ENCODE measurements at places on chromosomes 11 and 22. TPM values are rescaled to one million over a fixed set of nuclear protein-coding genes. Genes with fewer than 3 reads are reported as not detected.

OR4A5 gene
- not detected for total RNA-seq

CHST1 gene
- total RNA-seq = 3.8 TPM

FADS1 gene
- total RNA-seq = 115 TPM

CLDN5 gene
- 1.6 TPM for total RNA-seq

HDAC10 gene
- 26.4 TPM for total RNA-seq

DNA sequence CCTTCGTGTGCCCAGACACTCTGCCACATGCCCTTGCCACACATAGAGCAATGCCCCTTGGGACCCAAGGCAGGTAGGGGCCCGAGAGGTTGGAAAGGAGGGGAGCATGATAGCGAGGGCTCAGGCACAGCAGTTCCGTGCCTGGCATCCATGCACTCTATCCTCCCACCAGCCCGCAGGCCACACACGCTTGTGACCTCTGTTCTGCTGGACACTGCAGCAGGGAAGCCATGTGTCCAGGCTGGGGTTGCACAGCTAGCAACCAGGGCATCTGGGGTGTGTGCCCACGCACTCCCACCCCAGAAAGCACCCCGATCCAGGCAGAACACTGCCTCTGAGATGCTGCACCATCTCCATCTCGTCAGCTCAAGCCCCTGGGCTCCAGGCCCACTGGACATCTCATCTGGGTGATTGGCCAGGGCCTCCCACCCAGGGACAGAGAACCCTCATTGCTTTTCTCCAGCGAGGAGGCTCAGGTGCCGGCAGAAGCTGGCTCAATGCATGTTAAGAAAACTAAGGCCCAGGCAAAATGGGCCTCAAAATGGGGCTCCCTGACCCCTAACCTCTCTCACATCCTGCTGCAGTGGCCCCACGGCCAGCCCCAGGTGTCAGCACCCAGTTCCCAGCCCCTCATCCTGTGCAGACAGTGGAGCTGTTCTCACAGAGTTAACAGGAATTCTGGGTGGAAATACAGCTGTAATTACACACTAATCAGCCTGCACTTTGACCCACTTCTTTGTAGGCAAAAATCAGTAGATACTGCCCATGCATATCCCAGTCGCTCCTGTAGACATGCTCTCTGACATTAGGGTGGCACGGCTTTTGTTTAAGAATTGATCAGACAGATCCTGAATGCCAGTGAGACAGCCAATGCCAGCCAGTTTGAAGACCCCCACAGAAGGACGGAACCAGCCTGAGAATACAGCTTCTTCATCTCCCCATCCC, 173.9 kb upstream of the B3GAT1 start:
- no peak for DNase-seq

DNA sequence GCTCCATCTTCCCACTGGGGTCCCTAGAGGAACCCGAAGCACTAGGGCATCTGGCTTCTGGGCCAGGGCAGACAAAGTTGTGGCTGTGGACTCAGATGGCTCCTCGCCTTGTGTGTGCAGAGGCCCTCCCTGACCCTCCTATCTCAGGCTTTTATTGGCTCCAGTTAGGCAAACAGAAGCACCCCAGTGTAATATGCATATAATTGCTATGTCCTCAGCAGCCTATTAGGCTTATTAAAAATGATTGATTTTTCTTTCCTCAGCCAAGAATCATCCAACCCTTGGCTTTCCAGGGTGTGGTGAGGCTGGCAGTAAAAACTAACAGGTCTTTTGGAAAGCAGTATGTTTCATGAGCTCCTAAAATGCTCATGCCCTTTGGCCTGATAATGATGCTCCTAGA, 22.3 kb downstream of the UPB1 start:
- DNase-seq = no peak

DNA sequence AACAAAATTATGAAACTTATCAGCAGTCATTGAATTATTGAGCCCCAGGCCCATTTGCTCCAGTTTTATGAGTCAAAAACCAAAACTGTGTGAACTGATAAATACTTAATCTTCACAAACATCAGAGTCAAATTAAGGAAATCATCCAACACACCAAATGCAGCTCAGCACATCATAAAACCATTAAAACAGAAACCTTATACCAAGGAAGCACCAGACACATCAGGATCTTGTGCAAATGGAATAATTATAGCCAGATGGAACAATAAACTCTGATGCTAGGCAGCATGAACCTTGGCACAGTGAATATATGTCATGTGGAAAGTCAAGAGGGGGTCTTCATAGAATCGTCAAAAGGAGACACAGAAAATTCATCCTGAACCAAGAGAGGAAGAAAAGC, 410.7 kb upstream of the API5 start:
- DNase-seq = no peak

DNA sequence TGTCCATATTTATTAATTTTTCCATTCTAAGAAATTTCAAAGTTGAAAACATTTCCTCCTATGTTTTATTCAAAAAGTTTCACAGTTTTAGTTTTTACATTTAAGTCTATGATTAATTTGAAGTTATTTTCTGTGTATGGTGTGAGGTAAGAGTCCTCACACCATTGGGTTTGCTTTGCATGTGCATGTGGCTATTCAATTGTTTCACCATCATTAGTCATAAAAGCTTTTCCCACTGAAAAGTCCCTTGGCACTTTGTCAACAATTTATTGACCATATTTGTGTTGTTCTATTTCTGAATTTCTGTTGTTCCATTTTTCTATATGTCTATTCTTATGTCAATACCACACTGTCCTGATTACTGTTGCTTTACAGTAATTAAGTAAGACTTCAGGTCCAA, 186.5 kb downstream of the KIF18A start:
- DNase-seq = no peak

GRCh38 chr11:2511421-2512369, 66.9 kb downstream of the KCNQ1 start:
- no peak for DNase-seq

- no peak for DNase-seq
These were observed 31.1 kb downstream of the NECTIN1 start for GRCh38 chr11:119697882-119698281.

- DNase-seq = peak; percentile 43
These were observed 33.3 kb downstream of the AMPD3 start for GRCh38 chr11:10488121-10488933.

- no peak for DNase-seq
These were observed 161.0 kb upstream of the SORL1-AS1 start for GRCh38 chr11:121613724-121614123.

- DNase-seq = no peak
These were observed 66.9 kb upstream of the SLC22A12 start for GRCh38 chr11:64524158-64524527.

DNA sequence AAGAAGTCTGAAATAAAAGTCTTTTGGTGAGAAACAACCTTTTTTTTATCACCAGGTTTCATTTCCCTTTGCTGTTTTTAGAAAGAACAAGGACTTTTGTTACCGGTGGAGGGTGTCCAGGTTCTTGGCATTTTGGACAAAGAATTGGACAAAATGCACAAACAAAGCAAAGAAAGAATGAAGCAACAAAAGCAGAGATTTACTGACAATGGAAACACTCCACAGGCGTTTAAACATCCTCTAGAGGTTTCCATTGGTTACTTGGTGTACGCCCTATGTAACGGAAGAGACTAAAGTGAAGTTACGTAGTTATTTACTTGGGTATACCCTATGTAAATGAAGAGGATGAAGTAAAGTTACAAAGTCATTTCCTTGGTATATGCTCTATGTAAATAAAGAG, 1487.0 kb downstream of the LRRC4C start:
- DNase-seq = no peak

GRCh38 chr11:113643006-113643585, 63.0 kb downstream of the TMPRSS5 start:
- DNase-seq = no peak

- no peak for DNase-seq
These were observed 69.9 kb downstream of the FAM168A start for GRCh38 chr11:73528013-73528412.

DNA sequence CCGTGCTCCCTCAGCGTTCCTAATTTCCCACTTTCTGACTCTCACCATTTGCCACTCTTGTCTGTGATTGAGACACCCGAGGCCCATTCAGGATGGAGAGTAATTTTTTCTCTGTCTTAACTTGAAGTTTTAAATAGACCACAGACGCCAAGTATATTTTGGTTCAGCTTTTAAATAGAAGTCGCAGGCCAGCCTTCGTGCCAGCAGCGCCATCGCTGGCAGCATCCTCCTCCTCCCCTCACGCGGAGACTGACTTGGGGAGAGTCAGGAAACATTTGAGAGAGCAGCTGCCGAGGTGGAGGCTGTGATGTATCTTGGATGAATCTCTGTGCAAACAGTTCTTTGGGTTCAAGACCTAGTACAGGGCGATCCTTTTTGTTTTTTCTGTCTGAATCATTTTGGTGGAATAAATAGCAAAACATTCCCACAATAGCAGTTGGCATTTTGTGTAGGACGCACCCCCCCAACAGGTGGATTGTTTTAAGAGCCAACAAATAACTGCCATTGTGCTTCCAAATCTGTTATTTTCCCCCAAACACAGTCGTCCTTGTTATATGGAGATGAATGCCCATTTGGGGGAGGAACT, 889 bp upstream of the DMC1 start:
- no peak for DNase-seq

DNA sequence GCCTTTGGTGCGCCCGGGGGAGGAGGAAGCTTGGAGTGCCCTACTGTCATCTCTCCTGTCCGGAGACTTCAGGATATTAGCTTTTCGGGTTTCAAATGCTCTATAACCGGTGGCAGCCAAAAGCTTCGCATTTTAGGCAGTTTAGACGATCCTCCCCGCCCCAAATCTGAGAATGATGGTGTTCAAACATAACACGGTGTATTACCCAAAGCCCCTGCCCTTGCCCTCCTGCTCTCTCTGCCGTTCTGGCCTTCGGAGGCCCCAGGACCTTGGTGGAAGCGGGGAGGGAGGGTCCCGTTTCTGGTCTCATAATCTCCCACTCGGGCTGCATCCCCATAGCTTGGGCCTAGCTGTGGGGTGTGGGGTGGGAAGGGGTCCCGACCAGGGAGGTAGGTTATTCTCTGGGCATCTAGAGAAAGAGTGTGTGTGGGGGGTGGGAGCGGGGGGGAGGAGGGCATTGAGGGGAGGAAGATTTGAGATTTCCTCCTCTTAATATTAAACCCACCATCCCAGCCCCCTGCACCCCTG, 2.3 kb downstream of the PKNOX2 start:
- no peak for DNase-seq

GRCh38 chr11:125468025-125468424, 28.0 kb downstream of the FEZ1 start:
- DNase-seq = no peak

Measured in H1 (cell line).